ENCODE measurements at places on chromosomes 6 and 20.

- DNase-seq = no peak
These were observed 27.5 kb upstream of the AGPAT4 start for GRCh38 chr6:161301338-161301737.

DNA sequence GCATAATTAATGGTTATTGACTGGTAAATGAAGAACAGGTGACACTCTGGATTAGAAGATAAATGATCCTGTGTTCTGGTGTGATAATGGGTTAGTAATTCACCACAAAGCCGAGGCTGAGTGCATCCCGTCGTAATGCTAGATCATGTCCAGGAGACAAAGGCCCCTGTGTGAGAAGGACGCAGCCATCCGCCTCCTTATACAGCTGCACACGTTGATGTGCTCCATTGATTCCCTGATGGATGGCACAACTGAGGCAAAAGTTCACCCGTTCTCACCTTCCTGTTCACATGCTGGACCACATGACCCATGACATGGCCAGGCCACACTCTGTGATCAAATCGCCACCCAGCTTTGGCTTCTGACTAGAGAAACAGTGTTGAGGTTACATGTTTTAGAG is 136.1 kb downstream of the FOXC1 start:
- DNase-seq = no peak

DNA sequence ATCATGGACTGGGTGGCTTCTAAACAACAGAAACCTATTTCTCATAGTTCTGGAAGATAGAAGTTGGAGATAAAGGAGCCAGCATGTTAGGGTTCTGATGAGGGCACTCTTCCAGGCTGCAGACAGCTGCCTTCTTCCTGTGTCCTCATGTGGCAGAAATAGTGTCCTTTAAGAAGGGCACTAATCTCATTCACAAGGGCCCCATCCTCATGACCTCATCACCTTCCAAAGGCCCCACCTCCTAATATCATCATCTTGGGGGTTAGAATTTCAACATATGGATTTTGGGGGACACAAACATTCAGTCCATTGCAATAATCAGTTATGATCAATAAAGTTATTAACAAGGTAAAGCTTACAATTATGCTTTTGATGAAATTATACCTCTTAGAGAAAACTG is 130.8 kb upstream of the SLC22A23 start:
- DNase-seq = no peak

- DNase-seq = no peak
These were observed 45.4 kb downstream of the SYNJ2 start for GRCh38 chr6:158026901-158027589.
